ENCODE measurements at places on chromosomes 1 and 21. TPM values are rescaled to one million over a fixed set of nuclear protein-coding genes. Genes with fewer than 3 reads are reported as not detected.

DNA sequence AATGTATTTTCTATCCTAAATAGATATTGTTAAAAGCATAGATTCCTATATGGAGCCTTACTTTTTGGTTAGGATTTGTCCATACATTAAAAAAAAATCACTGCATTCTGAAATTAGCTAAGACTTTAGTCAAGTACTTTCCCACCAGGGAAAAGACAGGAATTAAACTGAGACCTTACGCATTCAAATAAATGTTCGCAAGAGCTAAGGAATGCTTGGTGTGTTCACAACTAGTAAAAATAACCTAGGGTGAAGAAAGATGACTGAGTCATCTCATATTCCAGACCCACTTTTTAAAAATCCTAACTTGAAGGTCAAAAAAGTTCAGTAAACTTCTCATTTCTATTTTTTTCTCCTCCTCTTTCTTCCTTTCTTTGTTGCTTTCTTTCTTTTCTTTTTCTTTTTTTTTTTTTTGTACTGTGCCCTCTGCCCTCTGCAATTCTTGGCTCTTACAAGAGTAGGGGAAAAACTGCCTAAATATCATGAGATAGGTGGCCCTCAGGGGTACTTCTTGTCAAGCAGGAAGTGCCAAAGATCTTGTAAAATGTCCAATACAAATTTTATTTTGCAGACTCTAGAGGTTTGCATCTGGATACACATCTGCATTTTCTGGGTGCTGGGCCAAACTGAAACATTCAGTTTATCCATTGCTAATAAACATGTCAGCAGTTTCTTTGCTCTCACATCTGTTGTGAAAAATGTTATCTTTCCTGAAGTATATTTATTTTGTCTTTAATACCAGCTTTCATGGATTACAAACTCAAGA, 121.4 kb upstream of the GORAB start:
- DNase-seq: no peak

DNA sequence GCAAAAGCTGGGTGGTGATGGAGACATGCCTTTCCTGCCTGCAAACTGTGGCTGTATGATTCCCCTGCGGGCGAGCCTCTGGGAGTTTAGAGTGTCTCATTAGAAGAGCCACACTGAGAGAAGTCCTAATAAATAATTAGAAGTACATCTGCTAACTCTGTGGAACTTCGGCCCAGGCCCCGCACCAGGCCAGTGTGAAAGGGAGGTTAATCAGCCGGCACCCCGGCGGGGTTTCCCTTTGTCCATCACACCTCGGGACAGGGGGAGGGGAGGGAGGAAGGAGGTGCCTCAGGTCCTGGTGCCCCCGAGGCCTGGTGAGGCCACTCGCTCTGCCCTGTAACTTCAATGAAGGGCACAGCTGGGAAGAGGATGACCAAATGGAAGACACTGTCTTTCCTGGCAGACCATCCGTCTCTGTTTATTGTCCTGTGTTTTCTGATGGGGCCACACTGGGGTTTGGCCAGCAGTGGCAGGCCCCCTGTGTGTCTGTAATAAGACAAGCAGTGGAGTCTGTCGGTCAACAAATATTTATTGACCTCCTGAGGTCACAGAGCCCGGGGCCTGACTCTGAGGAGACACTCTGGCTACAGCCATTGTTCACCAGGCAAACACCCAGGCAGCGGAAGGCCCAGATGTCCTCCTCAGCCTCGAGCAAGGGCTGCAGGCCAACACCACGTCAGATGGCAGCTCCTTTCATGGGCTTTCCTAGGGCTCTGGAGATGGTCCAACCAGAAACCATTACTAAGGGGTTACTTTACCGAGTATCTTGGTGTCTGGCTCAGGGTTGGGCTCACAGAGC, 267.5 kb upstream of the RAB4A start:
- DNase-seq: no peak

- no peak for DNase-seq
Observed at GRCh38 chr21:39055167-39055767, 128.0 kb downstream of the PSMG1 start.

Gene KRTAP19-5
- not detected for total RNA-seq

Gene RHEX
- total RNA-seq: 8.4 TPM

Gene CELA2B
- total RNA-seq: not detected

Gene SH3GLB1
- total RNA-seq: 59.3 TPM

Measured in esophagus muscularis mucosa (tissue), 4 donors.